ENCODE measurements at places on chromosomes 2 and 18.

DNA sequence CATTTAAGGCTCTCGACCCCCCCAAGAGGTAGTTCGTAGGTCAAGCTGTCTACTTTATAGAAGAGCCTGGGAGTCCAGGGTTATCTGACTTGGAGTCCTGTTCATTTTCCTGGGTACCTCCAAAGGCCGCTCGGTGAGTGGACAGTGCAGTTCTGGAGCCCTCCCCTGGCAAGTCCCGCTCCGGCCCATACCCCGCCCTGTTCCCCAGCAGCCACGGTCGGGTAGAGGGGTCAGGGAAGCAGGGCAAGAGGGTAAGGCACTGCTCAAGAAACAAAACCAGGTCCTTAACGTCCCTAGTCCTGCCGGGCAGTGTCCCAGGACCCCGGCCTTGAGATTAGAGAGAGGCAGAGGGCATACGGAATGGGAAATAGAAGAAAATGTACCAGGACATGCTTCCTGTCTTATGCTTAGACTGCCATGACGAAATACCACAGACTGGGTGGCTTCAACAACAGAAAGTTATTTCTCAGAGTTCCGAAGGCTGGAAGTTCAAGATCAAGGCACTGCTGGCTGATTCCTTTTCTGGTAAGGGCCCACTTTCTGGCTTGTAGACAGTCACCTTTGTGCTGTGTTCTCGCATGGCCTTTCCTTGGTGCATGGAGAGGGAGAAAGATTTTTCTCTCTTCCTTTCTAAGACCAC is 5.4 kb upstream of the HPCAL1 start:
- DNase-seq, result no peak

GRCh38 chr2:161613161-161613560 is 11.1 kb upstream of the SLC4A10 start:
- DNase-seq, result no peak

GRCh38 chr2:184463102-184463865 is 135.0 kb upstream of the ZNF804A start:
- peak; percentile 16 for DNase-seq

GRCh38 chr2:118843483-118844132 is 3.8 kb downstream of the EN1 start:
- no peak for DNase-seq

DNA sequence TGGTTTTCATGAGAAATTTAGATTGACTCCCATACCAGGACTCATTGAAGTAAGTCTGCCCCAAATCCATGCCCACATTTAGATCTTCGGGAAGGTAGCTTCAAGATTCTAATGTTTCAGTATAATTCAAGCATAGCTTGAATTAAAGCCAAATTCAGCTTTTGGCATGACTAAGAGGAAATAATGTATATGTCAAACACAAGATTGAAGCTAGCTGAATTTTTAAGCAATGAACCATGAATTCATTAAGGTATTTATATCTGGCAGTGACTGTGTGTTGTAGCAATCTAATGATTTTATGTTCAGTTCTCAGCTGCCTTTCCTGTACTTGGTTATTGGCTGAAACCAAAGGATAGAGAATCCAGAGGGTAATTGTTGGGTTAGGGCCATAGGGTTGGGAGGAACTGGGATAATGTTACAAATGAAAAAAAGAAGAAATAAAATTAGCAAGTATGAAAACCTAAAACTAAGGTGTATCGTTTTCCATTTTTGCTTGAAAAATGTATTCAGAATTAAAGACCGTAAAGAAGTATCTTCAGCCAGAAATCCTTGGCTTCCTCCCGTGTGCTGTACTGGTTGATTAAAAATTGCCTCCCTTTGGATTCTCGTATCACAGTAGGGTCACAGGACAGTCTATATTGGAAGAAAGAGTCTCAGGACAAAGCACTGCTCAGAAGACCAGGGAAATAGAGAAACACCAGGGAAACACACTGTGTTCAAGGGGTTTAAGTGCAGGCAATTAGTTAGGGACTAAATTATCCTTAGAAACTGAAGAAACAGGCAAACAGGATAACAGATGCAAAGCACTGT is 119.0 kb upstream of the FN1 start:
- no peak for DNase-seq

DNA sequence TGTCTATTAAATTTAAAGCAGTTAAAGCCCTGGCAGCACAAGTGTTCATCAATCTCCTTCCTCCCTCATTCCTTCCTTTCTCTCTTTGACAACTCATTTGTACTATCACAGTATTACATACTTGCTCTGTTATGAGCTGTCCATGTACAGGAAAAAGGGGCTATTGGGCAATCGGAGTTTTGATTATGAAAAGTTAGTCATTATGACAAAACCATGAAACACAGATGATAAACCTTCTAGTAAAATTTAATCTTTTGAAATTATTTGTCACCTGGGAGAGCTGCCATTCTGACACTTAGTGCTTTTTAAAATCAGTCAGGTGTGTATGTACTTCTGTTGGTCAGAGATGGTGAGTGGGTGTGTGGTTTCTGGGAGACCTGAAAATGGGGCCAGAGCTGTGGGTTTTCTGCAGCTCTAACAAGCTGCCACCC is 39.4 kb downstream of the MAP4K4 start:
- no peak for DNase-seq

DNA sequence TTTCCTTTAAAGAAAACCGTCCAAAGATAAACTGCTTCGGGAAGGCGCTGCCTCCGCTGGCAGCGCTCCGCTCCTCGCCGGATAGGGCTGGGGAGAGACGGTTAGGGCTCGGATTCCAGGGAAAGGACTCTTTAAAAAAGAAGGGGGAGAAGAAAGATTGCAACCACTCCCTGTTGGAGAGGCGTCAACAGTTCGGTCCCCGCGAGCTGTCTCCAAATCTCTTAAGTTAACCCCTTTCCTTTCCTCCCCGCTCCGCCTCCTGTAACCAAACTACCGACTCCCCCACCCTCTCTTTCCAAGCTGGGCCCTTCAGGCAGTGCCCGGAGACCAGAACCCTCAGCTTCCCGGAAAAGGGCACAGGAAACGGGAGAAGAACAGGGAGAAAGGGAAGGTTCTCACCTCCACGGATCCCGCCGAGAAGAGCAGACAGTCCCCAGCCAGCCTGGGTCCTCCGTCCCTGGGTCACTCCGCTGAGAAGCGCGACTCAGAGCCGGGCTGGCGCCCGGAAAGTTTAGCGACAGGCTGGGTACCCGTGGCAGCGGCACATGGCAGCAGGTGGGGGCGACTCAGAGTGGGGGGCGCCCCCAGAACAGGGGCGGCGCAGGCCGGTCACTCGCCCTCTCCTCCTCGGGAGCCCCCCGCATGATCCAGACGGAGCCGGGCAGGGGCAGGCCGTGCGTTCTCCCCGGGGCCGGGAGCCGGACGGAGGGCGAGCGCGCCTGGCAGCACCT is 675 bp downstream of the FZD5 start:
- peak; percentile 70 for DNase-seq

GRCh38 chr18:61245276-61245675 is 88.0 kb upstream of the CDH20 start:
- DNase-seq, result no peak

Data from OCI-M1 (cell line).